ENCODE measurements at places on chromosomes 5 and 9. TPM values are rescaled to one million over a fixed set of nuclear protein-coding genes. Genes with fewer than 3 reads are reported as not detected.

- no peak for DNase-seq
These were observed 146.1 kb downstream of the GAS1 start for GRCh38 chr9:86801246-86801645.

Gene LCN10
- 0.75 TPM for total RNA-seq

GRCh38 chr9:126628969-126629674 lies 15.4 kb downstream of the LMX1B start:
- DNase-seq = no peak

- no peak for DNase-seq
These were observed 188.7 kb downstream of the GADD45G start for GRCh38 chr9:89793551-89793950.

DNA sequence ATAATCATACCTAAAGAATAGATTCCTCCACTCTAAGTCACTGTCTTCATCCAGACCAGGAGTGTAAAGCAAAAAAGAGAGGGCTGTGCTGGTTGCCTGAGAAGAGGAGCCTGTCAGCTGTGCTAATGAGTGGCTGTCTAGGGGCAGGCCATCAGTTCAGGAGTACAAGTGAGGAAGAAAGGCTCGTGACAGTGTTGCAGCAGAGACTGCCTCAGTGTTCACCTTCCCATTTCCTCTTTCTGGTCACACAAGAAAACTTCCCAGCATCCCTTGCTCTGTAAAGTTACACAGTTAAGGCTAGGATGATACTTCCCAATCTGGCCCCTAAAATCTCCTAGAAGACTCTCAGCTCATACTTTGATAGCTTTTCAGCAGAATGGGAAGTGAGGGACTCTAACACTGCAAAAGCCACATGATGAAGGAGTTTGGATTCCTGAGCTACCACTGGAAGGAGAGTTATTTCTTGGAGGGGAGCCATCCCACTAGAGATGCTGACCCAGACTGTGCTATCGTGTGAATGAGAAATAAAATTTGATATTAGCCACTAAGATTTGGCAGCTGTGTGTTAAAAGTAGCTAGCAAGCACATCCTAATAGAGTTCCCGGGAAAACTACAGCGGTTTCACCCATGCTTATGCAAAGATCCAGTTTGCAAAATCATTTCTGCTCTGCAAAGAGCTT lies 67.1 kb downstream of the ADAMTS12 start:
- DNase-seq = no peak

DNA sequence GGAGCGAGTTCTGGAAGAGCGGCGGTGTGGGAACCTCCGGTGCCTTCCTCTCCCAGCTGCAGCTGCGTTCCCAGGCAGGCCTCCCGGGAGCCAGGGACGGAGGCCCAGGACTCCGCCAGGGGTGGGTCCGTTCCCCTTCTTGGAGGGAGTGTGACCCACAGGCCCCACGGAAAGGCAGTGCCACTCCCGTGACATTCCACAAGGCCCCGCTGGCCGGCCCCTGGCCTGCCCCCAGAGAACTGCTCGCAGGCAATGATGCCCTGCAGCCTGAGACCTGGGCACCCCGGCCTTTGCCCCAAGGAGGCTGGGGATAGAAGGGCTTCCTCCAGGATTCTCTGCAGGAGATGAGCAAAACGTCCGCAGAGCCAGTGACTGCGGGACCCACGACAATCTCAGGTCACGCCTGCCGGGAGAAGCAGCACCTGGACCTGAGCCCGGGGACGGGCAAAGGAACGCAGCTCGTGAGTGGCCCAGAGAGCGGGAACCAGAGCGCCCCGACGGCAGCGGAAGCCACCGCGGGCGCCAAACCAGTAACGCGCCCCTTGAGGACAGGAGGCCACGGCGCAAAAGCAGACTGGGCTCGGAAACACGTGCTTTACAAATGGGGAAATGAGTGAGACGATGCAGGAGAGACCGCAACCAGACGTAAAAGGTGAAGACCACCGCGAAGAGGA lies 9.3 kb downstream of the OBP2B start:
- peak; percentile 69 for DNase-seq

Gene ZNF608
- 63.7 TPM for total RNA-seq

GRCh38 chr5:103218164-103218563 lies 40.4 kb upstream of the MACIR start:
- no peak for DNase-seq

All from H9 (cell line).